ENCODE measurements at places on chromosomes 7 and 10.

GRCh38 chr7:139913021-139913844, 84.2 kb downstream of the TBXAS1 start:
- no peak for DNase-seq

DNA sequence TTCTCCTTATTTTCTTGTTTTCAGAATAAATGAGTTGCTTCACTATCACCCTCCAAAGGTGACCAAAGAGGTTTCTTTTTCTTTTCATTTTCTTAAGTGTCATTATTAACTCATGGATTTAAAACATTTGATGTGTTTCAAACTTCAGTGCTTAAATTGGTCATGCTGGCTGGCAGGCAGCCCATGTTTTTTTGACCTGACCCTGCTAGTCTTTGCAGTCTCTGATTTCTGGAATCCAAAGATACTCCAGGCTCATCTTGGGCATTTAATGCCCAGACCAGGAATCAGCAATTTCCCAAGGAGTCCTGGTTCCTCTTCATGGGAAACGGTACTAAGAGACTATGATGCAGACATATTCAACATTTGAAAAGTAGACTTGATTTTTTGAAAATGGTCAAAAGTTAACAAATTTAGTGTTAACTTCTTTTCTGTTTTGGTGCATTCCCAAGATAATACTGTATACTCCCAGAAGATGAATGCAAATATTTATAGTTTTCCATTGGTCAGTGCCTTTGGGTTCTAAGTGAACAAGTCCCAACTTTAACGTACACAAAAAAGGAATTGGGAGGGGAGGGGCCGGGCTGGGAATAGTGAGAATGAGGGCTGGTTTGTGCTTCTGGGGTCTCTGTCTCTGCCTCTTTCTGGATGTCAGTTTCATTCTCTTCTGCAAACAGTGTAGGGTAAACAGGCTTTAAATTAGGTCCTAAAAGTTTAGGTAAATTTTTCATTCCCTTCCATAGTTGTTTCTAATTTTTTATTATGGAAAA, 19.8 kb downstream of the NUB1 start:
- DNase-seq = no peak

DNA sequence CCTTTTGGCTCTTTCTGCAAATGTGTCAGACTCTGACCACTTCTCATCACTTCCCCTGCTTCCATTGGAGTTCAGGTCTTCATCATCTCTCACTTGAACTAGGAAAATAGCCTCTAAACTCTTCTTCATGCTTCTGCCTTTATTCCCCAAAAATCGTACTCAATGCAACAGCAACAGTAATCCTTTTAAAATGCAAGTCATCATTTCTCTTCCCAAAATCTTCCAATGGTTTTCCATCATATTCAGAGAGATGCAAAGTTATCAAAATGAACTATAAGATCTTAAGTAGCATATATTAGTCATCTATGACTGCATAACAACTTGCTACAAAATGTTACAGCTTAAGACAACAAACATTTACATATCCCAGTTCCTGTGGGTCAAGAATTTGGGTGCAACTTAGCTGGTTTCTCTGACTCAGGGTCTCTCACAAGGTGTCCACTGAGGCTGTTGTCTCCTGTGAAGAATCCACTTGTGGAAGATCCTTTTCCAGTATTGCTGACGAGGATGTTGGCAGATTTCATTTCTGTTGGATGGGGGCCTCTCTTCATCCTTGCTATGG, 31.0 kb upstream of the ETV1 start:
- no peak for DNase-seq

DNA sequence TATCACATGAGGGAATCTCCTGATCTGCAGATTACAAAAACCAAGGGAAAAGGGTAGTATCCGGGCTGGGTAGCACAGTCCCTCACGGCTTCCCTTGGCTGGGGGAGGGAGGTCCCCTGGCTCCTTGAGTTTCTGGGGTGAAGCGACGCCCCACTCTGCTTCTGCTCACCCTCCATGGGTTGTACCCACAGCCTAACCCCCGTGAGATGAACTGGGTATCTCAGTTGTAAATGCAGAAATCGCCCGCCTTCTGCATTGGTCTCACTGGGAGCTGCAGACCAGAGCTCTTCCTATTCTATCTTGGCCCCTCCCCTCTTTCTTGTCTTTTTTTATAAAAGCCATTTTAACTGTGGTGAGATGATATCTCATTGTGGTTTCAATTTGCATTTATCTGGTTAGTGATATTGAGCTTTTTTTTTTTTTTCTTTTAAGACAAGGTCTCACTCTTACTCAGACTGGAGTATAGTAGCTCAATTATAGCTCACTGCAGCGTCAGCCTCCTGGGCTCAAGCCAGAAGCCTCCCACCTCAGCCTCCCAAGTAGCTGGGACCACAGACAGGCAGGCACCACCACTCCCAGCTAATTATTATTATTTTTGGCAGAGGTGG, 87.8 kb downstream of the ABCC2 start:
- DNase-seq = no peak

DNA sequence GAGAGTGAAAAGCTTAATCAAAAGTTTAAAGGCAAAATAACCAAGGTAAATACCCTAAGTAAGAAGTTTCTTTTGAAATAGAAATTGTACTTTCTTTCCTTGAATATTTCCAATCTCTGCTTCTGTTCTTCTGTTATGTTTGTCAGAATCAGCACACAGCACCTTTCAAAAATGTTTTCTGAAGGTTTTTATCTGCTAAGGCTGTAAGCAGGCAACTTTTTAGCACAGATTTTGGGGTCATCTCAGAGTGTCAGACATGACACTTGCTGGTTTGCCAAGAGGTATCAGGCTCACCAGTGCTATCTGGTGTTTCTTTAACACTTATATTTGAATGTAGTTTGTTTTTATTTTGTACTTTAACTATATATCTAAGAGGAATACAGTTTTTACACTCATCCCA, 94.2 kb downstream of the CDK6 start:
- no peak for DNase-seq

GRCh38 chr7:87234949-87235348, 15.4 kb upstream of the TMEM243 start:
- DNase-seq = no peak

- DNase-seq = no peak
These were observed 3.7 kb upstream of the SPACDR start for GRCh38 chr7:100467638-100468373.

DNA sequence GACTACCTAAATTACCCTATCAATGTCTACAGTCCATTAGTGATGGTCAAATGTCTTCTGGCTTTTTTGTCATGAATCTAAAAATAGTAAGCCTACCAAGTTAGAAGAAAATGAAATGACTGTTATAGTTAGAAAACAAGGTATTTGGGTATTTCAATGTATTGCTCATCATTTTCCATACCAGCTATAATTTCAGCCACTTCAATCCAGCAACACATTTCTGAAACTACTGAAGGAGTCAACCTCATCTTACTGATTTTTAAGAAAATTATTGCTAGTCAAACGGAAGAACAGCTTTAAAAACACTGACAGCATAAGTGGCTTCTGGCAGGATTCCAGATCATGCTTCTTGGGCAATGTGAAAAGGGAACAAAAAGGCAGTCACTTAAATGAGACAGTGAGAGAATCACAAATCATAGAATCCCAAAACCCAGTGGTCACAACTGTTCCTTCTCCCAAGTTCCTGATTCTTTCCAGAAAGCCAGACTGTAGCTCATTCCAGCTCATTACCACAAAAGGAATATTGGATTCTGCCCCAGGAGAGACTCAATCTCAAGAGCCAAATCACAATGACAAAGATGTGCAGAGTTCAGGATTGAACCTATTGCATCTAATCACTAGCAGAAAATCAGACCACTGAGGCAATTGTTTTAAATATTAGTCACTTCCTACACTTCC, 61.2 kb upstream of the LRRN3 start:
- DNase-seq = peak; percentile 61

- no peak for DNase-seq
These were observed 637.7 kb downstream of the PARD3 start for GRCh38 chr10:34177445-34177844.

DNA sequence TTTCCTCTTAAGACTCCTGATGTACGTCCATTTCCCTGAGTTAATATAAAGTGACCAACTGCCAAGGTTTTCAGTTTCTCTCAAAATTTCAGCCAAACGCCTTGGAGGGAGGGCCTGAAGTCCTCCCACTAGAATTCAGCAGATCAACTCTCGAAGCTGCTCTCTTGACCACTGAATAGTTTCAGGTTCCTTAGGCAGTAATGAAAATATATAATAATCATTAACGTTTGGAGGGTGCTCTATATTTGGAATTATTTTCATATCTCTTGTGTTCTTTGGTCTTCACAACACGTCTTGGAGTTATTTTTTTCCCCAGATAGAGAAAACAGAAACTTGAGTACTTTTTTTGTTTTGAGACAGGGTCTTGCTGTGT, 123.6 kb upstream of the SFMBT2 start:
- DNase-seq = no peak

DNA sequence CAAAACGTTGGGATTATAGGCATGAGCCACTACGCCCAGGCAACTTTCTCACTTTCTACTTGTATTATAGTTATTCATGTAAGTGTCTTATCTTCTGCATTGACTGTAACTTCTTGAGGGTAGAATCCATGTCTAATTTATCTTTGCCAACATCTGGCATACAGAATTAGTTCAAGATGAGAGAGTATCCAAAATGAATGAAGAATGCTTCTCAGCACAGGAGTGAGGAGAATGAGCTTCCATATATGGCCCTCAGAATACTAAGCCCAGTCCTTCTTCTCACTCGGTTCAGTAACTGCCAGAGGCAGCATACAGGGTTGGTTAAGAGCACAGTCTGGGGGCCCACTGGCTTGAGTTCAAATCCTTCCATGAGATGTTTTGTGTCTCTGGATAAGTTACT, 75.0 kb upstream of the LRRC17 start:
- no peak for DNase-seq

GRCh38 chr10:27413831-27414348, 90.2 kb upstream of the RAB18 start:
- DNase-seq = no peak

DNA sequence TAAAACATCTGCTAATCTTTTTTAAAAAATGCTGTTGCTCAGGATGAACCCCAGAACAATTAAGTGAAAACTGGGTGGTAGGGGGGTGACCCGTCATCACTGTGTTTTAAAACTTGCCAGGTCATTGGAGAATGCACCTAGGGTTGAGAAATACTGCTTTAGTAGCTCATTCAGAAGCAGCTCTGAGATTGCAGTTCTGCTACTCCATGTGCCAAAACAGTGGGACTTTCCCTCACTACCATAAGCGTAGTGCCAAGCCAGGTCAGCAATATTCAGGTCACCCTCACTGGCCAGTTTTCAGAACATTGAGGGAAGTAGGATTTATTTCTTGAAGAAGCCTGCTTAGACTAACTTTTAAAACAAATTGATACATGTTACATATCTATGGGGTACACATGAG, 5.2 kb downstream of the STEAP2 start:
- no peak for DNase-seq

GRCh38 chr7:131692131-131692960, 135.9 kb upstream of the PODXL start:
- peak; percentile 57 for DNase-seq

- no peak for DNase-seq
These were observed 26.1 kb downstream of the HACD1 start for GRCh38 chr10:17590969-17591645.

GRCh38 chr7:143258831-143259230, 4.4 kb upstream of the GSTK1 start:
- DNase-seq = no peak

- no peak for DNase-seq
These were observed 53.2 kb upstream of the TFEC start for GRCh38 chr7:116083796-116084195.

GRCh38 chr10:598415-599170, 90.9 kb downstream of the DIP2C start:
- no peak for DNase-seq

DNA sequence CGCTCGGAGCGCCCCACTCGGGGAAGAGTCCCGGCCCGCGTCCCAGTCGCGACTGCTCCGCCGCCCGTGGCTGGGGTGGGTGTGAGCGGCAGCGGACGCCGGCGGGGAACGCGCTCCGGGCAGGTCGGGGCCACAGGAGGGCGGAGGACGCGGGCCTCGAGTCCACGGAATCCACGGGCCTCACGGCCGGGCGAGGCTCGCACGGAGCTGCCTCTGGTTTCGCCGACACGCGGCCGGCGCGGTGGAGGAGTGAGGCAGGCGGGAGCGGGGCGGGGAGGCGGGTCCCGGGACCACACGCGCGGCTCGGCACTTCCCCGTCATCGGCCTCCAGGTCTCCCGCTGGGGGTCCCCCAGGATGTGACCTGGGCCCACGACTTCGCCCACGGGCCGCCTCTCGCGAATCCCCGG, 533 bp upstream of the NKX6-2 start:
- DNase-seq = no peak

GRCh38 chr7:15303357-15303756, 258.5 kb downstream of the AGMO start:
- no peak for DNase-seq

DNA sequence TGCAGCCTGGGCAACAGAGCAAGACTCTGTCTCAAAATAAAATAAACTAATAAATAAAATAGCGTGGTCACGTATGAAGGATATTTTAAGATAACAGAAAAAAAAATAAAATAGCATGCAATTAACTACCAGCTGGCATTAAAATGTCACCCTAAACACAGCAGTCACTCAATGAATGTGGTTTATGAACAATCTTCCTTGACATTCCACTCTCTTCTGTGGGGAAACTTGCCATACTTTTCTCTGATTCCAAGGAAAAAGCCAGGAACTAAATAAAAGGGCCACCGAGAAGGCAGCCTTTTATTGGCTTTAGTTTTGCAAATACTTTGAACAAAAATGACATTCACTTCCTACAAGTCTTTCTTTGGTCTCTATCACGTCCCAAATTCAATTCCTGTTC, 266.6 kb downstream of the PARD3 start:
- DNase-seq = no peak

DNA sequence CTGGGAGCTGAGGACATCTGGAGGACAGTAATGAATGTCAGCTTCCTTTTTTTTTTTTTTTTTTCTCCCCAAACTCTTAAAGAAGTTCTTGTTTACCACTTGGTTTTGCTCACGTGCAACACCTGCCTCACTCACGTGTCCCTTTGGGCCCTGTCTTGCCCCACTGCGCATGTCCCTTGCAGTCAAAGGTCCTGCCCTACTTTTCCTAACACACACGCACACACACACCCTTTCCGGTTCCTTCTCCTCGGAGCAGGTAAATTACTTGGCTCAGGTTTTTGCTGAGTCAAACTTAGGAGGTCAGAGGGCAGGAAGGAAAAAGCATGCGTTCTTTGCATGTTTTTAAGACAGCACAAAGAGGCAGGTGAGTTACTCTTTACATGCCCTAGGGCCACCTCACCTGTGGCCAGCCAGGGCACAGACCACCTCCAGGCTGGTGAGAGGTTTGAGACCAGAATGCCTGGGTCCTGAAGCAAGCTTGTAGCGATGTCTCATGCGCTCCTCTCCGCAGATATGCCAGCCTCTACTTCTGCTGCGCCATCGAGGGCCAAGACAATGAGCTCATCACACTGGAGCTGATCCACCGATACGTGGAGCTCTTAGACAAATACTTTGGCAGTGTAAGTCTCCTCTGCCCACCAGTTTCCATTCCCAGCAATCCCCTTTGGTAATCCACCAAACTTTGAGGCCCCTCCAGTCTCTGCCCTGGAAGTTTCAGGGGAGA, 2.8 kb downstream of the AP1S1 start:
- DNase-seq = no peak

- DNase-seq = no peak
These were observed 107.0 kb downstream of the PTPN20 start for GRCh38 chr10:47018026-47018735.
